Dermis blood vessel endothelial cell (primary cell): ENCODE measurements at places on chromosomes 13 and 19.

GRCh38 chr13:106376401-106377112 is 158.9 kb downstream of the EFNB2 start:
- peak; percentile 90 for DNase-seq

- DNase-seq = no peak
Observed at GRCh38 chr13:110194451-110194850, 112.5 kb downstream of the COL4A1 start.

DNA sequence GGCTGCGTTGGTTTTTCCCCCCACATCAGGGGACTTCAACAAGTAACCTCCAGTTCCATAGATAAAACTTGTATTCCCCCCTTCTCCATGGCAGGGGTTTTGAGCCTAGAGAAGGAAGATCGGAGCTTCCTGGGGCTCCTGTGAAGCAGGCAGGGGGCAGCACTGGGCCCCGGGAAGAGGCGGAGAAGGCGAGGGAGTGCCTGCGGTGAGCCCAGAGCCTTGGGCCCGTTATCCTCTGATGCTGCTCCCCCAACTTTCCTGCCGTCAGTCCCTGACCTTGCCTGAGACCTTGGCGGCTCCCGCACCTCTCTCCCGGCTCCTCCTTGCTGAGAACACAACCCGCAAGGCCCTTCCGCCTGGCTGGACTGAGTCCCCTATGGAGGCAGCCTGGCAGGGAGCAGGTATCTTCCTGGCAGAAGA is 2.5 kb downstream of the LIPE start:
- no peak for DNase-seq

- DNase-seq = peak; percentile 100
Observed at GRCh38 chr19:42075616-42076379, at the start of gene ZNF574. ZNF574 (plus strand) TSS chr19:42076166; CDS start chr19:42078607, 2,441 bp downstream.

DNA sequence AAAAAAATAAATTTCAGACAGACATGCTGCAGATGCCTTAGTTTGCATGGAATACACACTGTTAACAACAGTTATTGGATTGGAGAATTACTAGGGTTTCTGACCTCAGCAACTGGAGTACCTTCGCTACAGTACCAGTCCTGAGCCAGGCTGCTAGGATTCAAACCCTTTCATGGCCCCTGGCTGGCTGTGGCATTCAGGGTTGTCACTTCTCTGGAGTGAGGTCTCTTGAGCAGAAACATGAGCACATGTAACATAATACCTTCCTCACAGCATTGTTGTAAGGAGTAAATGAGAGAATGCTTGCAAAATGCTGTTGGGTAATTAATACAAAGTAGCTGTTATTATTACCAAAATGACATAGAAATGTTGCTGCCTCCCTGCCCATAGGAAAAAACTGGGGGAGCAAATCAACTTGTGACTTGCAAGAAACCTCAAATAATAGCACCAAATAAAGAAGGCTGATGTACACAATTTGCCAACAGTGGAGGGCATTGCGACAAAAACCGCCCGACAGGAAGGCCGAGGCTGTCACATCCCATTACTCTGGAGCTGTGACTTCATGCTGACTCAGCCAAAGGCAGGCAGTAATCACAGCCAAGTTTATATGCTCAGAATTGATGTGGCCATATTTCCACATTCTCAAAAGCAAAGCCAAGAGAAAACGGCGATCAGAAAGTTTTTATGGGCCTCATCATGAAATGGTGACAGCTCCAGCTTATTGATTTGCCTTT is 100.4 kb downstream of the RFC3 start:
- DNase-seq = peak; percentile 21

GRCh38 chr19:57037556-57037955 is 82.2 kb upstream of the USP29 start:
- no peak for DNase-seq

DNA sequence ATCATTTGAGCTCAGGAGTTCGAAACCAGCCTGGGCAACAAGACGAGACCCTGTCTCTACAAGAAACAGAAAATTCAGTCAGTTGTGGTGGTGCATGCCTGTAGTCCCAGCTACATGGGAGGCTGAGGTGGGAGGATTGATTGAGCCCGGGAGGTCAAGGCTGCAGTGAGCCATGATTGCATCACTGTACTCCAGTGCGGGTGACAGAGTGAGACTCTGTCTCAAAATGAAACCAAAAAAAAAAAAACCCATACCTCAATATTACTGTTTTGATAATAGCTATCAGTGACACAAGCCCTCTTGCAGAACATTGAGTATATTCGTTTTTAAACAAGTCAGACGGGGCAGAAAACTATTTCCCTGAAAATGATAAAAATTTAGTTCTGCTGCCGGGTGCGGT is 16.2 kb downstream of the ZNF791 start:
- no peak for DNase-seq

DNA sequence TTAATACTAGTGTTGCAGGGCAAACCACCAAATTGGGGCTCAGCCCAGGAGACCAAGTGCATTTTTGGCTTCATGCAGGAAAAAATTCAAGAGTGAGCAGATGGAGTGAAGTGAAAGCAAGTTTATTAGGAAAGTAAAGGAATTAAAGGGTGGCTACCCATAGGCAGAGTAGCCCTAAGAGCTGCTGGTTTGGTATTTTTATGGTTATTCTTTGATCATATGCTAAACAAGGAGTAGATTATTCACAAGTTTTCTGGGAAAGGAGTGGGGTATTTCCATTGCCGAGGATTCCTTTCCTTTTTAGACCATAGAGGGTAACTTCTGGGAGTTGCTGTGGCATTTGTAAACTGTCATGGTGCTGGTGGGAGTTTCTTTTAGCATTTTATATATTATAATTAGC is 459.0 kb downstream of the KLF5 start:
- DNase-seq = no peak

DNA sequence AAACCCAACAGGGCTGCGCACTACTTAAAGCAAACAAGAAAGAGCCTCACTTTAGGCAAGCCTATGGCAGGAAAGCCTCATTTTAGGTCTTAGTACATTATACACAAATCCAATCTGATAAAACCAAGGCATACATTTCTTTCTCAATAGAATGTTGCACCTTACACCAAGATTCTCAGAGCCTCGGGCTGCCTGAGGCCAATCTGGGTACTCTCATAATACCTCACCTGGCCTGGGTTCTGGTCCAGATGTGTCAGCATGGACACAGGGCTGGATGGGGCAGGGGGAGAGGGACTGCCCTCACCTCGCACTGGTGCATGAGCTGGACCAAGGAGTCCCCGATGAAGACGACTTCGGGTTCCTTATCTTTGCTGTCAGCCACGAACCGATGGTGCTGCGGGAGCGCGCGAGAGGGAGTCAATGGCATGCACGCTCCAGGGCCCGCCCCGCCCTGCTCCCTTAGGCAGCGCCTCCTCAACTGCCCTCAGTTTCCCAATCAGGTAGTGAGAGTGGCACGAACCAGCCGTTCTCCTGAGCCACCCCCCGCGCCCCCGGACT is at the start of gene PRR19:
PRR19 (plus strand) TSS at position 487 of the 558 bp plus-strand sequence. CDS start 7,453 bp downstream, outside the sequence.
- peak; percentile 19 for DNase-seq

- DNase-seq = peak; percentile 80
Observed at GRCh38 chr19:46296722-46297461, at the start of gene HIF3A. HIF3A (plus strand) TSS chr19:46297042; CDS start chr19:46297077, 35 bp downstream.

GRCh38 chr19:16571822-16572331 is 338 bp downstream of the SLC35E1 start:
- DNase-seq = peak; percentile 52

GRCh38 chr19:29606420-29606747 is 301 bp downstream of the POP4 start:
- no peak for DNase-seq

- DNase-seq = no peak
Observed at GRCh38 chr19:31347828-31348392, 1.3 kb downstream of the TSHZ3 start.

DNA sequence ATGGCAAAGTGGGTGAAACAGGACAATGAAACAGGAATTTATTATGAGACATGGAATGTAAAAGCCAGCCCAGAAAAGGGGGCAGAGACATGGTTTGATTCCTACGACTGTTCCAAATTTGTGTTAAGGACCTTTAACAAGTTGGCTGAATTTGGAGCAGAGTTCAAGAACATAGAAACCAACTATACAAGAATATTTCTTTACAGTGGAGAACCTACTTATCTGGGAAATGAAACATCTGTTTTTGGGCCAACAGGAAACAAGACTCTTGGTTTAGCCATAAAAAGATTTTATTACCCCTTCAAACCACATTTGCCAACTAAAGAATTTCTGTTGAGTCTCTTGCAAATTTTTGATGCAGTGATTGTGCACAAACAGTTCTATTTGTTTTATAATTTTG is 8.6 kb downstream of the CLN5 start:
- DNase-seq = no peak

- no peak for DNase-seq
Observed at GRCh38 chr19:17926044-17926443, 6.8 kb upstream of the CCDC124 start.

- DNase-seq = no peak
Observed at GRCh38 chr13:98568918-98569317, 8.0 kb downstream of the STK24 start.

DNA sequence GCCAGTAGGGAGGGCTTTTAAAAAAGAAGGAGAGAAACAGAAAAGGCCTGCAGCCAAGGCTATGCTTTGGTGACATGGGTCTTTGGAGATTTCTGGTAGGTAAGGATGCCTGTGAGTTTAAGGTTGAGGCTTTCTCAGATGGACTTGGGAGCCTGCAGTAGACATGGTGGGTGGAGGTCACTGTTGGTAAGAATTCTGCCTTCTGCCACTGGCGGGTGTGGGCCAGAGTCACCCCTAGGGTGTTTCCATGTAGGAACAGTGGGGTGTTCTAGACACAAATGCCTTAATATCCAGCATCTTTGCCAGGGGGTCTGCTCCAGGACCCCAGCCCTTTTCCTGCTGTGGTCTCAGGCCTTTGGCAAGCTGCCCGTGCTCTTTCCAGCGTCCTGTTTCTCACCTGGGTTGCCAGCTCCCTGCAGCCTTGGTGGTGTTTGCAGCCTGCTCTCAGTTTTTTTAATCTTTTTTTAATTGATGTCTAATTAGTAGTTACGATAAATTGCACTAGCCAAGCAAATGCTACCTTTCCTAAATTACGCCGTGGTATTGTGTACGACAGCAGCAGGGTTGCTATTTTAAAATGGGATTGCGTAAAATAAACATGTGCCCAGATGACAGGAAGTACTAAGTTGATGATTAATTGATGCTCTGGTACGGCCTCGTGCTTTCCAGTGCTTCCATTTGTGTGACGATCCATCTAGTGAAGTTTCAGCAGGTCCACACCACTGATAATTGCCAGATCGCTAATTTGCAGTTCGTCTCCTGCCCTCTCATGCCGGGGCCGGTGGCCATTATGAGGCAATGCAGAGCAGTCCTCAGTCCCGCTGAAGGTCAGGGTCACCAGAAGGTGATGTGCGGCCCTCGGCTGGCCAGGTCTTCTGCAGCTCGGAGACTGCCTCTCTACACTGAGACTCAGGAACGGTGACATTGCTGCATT is 35.3 kb upstream of the NPAS1 start:
- DNase-seq = peak; percentile 74

DNA sequence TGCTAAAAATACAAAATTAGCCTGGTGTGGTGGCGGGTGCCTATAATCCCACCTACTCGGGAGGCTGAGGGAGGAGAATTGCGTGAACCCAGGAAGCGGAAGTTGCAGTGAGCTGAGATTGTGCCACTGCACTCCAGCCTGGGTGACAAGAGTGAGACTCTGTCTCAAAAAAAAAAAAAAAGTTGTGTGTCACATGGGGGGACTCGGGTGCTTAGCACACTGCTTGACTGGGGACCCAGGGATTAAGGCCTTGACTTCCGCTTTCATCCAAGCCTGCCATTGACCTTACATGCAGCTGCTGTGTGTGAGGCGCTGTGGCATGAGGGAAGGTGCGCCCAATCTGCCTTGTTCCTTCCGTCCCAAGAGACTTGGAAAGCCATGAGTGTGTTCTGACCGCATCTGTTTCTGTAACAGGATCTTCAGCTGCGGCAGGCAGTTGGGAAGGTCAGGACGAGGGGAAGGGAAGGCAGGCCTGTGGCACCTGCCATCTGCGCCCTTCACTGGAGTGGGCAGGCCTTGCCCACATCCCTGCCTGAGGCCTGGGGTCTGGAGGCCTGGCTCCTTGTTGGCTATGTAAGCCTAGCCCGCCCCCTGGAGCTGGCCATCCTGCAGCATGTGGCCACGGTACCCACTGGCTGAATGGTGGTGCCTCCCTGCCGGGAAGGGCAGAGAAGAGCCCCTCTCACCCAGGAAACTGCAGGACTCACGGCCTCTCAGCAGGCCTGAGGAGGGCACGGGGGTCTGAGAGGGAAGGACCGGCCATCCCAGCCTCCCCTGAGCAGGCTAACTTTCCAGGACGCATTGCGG is 23.0 kb downstream of the PPP1R37 start:
- no peak for DNase-seq

GRCh38 chr19:41928754-41929535 is 696 bp upstream of the ERFL start:
- no peak for DNase-seq

- DNase-seq = no peak
Observed at GRCh38 chr13:27403727-27404385, 20.6 kb upstream of the GTF3A start.

DNA sequence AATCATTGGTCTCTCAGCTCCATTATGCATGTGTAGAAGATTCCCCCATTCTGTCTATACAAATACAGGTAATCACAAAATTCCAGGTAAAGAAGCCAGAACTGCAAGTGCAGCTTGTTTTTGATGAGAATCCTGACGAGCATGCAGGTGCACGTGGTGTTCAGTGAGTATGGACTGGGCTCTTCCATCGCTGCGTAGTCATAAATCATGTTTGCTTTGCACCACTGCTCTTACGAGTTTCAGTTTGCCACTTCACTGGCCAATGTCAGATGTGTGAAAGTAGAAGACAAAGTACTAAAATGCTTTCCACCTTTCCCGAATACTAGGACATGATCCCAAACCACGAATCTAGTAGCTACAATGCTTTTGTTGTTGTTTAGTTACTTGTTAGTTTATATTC is 390.7 kb downstream of the LIG4 start:
- no peak for DNase-seq

GRCh38 chr13:110471156-110471832 is 90.2 kb downstream of the RAB20 start:
- no peak for DNase-seq

DNA sequence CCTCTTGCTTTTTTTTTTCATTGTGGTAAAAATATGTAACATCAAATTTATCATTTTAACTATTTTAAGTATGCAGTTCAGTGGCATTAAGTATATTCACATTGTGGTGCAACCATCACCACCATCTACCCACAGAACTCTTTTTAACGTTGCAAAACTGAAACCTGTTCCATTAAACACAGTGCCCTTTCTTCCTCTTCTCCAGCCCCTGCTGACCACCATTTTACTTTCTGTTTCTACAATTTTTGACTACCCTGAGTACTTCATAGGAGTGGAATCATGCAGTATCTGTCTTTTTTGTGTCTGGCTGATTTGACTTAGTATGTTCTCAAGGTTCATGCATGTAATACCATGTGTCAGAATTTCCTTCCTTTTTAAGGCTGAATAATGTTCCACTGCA is 153.1 kb downstream of the FGF9 start:
- no peak for DNase-seq

DNA sequence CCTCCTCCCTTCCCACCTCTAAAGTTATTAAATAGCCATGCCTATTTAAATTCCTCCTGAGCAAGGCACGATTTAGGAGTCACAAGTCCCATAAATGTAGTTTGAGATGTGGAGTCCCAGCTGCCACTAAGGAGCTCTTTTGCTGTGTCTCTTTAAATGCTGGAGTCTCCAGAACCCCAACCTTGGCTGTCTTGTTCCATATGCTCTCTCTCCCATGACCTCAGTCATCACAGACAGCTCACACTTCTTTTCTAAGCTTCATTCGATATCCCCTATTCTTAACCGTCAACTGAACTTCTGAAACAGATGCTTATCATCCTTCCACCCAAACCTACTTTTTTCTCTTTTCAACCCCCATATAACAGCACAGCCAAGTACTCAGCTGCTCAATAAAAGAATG is 197.1 kb downstream of the VWA8 start:
- DNase-seq = no peak
